H7 (cell line): ENCODE measurements at places on chromosomes 12 and 14. TPM values are rescaled to one million over a fixed set of nuclear protein-coding genes. Genes with fewer than 3 reads are reported as not detected.

Gene FGF6
- total RNA-seq, result not detected in 2 replicates

Gene DEGS2
- not detected in 2 replicates for total RNA-seq

Gene KLHL33
- 0.28 TPM in 1 of 2 replicates, not detected in the other for total RNA-seq

Gene PROX2
- not detected in 2 replicates for total RNA-seq

Gene CBX5
- 51.2 and 62.2 TPM in 2 replicates for total RNA-seq

Gene SIX4
- 24.7 and 25.8 TPM in 2 replicates for total RNA-seq

Gene ADAM21
- total RNA-seq, result 0.03 TPM in 1 of 2 replicates, not detected in the other

Gene PPP4R3A
- 62.9 and 83.2 TPM in 2 replicates for total RNA-seq

Gene TCP11L2
- total RNA-seq, result 6.9 and 8.3 TPM in 2 replicates

Gene PPFIA2
- 0.03 TPM in 1 of 2 replicates, not detected in the other for total RNA-seq

Gene SERPINA10
- not detected in 2 replicates for total RNA-seq

Gene HCFC2
- 1.5 and 1.8 TPM in 2 replicates for total RNA-seq

Gene KRT3
- not detected in 2 replicates for total RNA-seq

Gene DYRK4
- total RNA-seq, result 25.5 and 30.6 TPM in 2 replicates

Gene STAC3
- total RNA-seq, result 0.90 and 1.6 TPM in 2 replicates

Gene WNK1
- 72.7 and 79.3 TPM in 2 replicates for total RNA-seq

Gene NFE2
- 2.2 and 2.9 TPM in 2 replicates for total RNA-seq

Gene GPR132
- total RNA-seq, result not detected in 2 replicates

Gene TAS2R19
- total RNA-seq, result 0.62 and 1.3 TPM in 2 replicates

Gene MRPL52
- 80.8 and 86.6 TPM in 2 replicates for total RNA-seq

Gene ABCD4
- total RNA-seq, result 57.4 and 68.6 TPM in 2 replicates

Gene DDIT3
- total RNA-seq, result 7.1 and 8.3 TPM in 2 replicates

Gene FAM186B
- total RNA-seq, result 0.11 and 0.21 TPM in 2 replicates
